ENCODE measurements at places on chromosomes 12 and 14.

DNA sequence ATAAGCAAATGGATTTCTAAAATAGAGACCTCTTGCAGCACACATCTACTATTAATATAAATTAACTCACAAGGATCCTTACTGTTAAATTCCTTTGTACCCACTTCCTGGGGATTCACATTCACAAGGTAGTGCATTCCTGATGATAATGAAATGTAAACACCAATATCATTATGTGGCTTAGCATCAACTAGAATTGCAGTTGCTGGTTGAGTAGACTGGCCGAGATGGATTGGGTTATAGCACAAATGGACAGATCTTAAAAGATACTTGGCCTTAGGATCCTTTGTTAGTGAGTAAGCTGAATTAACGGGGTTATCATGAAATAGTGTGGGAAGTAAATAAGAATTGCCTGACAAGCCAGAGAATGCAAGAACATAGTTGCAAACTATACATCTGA lies 369.1 kb downstream of the AEBP2 start:
- no peak for DNase-seq

- no peak for DNase-seq
Observed at GRCh38 chr12:97640826-97641225, 178.2 kb downstream of the RMST start.

DNA sequence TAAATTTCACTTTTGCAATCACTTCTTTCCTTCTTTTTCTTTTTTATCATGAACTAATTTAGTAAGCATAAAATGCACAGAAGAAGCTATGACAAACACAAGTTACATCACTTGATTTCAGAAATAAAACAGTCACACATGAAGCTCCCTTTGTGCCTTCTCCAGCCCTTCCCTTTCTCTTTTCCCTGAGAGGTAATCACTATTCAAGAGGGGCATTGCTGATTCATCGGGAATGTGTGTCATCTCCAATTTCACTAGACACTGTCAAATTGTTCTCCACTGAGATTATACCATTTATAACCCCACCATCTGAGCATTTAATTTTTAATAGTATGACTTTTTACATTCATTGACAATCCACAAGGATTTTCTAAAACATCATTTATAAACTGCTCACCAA lies 91.6 kb upstream of the PTPRQ start:
- no peak for DNase-seq

- peak; percentile 26 for DNase-seq
Observed at GRCh38 chr12:111276146-111276545, 92.7 kb downstream of the PHETA1 start.

GRCh38 chr14:43792980-43793379 lies 714.1 kb downstream of the FSCB start:
- DNase-seq, result no peak

DNA sequence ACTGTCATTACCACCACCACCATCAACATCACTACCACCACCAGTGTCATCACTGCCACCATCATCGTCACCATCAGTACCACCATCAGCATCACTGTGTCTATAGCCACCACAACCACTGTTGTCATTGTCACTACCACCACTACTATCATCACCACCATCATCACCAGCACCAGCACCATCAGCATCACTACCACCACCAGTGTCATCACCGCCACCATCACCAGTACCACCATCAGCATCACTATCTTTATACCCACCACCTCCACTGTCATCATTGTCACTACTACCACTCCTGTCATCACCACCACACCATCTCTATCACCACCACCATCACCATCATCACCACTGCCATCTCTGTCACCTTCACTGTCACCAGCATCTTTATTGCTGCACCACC lies 60.6 kb downstream of the BEGAIN start:
- DNase-seq, result no peak

- no peak for DNase-seq
Observed at GRCh38 chr12:53365245-53365904, 14.6 kb upstream of the SP1 start.

DNA sequence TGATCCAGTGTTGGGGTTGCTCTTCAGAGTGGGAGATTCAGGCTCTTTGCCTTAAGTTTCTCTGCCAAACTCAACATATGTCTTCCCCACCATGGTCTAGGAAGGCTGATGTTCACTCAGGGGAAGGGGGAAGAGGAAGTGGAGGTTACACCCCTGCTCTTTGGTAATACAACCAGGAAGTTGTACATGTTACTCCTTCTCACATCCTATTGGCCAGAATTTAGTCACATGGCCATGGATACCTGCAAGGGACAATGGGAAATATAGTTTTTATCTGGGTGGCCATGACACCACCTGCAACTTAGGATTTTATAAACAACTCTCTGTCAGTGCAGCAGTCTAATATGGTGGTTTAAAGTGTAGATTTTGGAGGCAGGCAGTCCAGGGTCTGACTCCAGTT lies 150.9 kb downstream of the TBX5 start:
- no peak for DNase-seq

DNA sequence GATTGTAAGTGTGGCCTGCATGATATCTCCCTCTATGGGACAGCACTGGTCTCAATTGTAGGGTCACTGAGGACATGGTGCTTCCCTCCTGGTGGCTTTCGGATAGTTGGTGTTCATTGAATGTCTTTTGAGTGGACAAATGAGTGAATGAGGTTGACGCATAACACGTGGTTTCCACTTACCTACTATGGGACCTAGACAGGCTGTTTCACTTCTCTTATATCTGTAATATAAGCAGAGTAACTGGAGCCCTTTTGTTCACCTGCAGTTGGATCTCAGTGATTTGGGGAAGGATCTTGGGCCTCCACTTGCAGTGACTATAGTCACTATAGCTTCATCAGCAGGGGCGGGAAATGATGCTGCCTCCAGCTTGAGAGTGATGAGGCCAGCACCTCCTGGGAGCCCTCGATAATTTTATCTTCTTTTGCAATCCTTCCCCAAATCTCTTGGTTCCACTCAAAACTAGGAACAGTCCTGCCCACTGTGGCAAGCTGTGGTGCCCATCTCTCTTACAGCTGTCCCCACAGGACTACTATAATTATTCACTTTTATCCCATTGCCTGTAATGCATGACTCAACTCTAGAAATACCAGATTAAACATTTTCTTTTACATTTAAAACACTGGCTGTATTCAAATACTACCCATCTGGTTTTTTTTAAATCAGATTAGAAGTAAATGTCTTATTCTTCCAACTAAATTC lies 242.9 kb downstream of the CHST11 start:
- no peak for DNase-seq

DNA sequence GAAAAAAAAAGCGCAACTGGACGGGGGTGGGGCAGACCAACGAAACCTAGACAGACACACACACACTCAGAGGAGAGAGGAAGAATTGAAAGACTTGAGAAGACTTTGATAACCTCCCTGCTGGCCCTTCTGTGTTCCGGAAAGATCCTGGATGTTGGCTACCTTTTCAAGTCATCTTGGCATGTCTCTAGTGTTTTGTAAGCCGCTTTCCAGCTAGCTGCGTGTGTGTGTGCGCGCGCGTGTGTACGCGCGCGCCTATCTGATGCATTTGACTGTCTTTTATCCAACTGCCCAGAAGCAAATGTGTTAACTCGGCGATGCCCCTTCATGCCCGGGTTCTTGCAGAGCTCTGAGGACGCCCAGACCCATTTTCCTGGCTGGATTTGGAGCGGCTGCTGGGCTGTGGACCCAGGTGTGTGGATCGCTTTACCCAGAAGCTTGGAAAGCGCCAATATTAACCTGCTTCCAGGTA lies 664 bp downstream of the LRFN5 start:
- no peak for DNase-seq

DNA sequence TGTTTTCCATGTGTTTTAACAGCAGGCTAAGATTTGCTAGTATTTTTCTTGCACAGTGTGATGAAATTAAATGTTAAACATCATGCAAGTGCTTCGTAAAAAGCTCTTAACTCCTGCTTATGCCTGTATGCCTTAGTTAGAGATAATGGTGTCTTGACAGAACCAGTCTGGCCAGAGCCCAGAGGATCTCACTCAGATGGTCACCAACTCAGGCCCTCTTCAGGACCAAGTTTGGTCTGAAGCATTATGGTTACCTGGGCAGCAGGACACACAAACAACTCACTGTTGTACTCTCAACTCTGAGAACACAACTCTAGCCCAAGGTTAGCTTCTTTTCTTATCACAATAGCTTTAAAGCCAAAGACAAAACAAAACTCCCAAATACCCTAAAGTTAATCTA lies 115.4 kb downstream of the KIF21A start:
- no peak for DNase-seq

DNA sequence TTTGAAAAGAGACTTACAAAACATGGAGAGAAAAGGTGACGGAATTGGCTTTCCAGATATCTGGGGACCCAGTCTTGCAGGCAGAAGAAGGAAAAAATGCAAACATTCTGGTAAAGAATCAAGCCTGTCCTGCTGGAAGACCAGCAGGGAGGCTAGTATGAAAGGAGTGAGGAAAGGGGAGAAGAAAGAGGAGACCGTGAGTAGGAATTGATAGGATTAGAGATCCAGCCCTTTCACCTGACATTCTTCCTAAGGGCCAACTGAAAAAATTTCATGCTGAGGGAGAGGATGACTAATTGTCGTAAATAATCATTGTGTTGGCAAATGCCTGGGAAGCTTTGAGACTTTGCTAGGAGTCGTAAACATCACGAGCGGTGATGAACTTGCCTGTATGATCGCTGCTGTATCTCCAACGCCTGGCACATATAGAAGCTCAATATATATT lies 12.1 kb downstream of the BHLHE41 start:
- no peak for DNase-seq

GRCh38 chr12:6868211-6869048 lies 1.1 kb downstream of the TPI1 start:
- DNase-seq, result no peak

GRCh38 chr12:121872546-121873215 lies 14.0 kb upstream of the HPD start:
- DNase-seq, result peak; percentile 91

DNA sequence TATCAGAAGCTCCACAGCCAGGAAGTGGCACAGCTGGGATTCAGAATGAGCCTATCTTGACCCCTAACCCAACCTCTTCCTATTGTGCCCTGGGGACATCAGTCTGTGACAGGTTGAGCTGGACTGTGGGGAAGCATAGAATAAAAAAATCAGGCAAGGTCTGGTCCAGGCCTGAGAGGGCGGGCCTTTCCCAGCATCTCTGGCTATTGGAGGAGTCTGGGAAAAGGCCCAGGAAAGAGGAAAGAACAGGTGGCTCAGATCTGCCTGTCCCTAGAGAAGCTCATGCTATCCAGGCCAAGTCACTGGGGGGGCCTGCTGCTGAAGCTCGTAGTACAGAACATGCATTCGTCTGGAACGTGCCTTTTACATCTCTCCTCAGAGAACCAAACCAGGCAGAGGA lies 100.5 kb downstream of the PPM1H start:
- DNase-seq, result peak; percentile 9

- DNase-seq, result no peak
Observed at GRCh38 chr12:103729499-103729898, 111.5 kb downstream of the NT5DC3 start.

- DNase-seq, result no peak
Observed at GRCh38 chr14:24463017-24463883, 20.7 kb upstream of the SDR39U1 start.

DNA sequence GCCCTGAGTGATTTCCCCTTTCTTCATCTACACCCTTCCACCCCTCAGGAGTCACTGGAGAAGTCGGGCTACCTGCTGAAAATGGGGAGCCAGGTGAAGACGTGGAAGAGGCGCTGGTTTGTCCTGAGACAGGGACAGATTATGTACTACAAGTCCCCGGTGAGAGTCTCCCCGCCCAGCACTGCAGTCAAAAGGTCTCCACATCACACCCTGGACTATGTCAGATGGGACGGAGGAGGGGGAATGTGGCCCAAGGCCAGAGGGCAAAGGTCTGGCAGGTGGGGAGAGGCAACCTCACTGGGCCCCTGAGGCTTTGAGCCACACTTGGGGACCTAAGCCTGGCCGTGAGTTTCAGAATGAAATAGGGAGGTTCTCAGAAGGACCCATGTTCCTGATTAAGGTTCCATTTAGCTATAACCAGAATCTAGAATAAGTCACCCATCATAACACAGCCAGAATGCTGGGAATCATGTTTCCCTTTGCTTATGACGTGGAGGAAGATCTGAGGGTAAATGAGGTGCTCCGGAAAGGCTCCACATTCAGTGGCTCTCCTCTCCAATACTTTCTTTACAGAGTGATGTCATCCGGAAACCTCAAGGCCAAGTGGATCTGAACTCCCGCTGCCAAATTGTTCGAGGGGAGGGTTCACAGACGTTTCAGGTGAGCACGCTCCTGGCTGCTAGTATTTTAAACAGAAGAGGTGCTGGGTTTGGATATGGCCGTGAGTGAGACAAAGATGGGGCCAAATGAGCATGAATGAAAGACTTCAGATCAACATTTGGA lies 26.6 kb downstream of the PIGH start:
- no peak for DNase-seq

GRCh38 chr12:123024819-123025391 lies 44.4 kb downstream of the ARL6IP4 start:
- DNase-seq, result no peak

- no peak for DNase-seq
Observed at GRCh38 chr12:63206909-63207308, 55.9 kb upstream of the AVPR1A start.

DNA sequence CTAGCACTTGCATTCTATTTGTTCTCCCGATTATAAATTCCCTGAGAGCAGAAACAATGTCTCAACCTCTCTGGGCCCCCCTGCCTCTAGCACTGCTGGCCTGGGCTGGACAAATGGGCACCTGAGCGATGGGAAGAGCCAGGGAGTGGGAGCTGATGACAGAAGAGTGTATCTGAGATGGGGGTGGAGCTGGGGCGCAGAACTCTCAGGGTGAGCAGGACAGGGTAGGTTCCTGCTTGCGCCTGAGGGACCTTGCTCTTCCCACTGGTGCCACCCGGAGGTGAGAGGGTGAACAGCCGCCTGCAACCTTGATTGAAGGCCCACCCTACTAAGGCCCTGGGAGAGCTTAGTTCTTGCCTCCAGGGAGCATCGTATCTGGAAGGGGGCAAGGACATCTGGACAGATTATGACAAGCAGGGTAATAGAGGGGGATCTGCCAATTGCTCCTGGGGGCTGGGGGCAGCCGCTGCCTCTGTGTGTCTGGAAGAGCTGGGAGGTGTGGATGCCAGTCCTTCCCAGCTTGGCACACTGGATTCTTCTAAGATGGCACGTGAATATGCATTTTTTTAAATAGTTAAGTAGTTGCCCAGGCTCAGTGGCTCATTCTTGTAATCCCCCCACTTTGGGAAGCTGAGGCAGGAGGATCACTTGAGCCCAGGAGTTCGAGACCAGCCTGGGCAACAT lies 43.0 kb upstream of the TSPAN9 start:
- peak; percentile 61 for DNase-seq

DNA sequence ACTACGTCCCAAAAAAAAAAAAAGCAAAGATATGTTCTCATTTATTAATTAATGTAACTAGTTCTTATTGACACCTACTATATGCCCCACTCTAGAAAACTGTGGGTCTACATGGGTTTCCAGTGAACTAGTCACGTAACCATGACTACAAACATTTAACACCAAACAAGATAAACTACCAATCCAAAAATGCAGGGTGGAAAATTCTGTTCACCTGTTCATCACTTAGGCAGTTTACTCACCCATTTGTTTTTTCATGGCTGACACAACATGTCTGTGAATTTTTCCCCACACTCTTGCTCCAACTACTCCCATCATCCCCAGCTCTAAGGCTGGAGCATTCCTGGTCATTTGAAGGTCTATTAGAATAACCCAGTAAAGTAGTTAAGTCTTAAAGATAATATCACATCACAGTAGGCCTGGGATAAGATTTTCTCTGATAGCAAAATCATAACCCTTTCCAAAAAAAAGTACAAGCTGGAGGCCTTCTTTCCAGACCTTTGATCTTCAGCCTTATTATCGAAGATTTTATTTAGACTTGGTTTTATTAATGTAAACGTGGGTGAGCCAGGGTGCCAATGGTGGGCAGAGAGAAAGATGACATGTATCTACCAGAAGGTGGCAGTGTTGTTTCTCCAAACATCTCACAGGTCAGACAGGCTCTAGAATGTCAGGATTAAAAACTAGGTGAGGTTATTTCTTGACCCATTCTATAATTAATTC lies 61.6 kb upstream of the DAAM1 start:
- DNase-seq, result no peak
